ENCODE measurements at places on chromosomes 12 and 14.
A peak's percentile ranks its signal among the peaks of the same experiment; 100 is the strongest.

DNA sequence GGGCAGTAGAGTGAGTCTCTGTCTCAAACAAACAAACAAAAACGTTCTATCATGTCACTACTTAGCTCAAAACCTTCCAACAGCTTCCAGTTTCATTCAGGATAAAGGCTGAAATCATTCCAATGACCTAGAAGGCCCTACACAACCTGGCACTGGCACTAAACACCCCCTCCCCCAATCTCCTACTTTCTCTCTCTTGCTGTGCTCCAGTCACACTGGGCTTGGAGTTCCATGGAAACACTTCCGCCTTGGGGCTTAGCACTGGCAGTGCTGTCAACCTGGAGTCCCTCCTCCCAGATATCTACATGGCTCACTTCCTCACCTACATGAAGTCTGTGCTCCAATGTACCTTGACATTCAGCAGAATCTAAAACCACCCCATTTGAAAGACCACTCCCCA lies 65.0 kb upstream of the SINHCAF start:
- no peak for DNase-seq

DNA sequence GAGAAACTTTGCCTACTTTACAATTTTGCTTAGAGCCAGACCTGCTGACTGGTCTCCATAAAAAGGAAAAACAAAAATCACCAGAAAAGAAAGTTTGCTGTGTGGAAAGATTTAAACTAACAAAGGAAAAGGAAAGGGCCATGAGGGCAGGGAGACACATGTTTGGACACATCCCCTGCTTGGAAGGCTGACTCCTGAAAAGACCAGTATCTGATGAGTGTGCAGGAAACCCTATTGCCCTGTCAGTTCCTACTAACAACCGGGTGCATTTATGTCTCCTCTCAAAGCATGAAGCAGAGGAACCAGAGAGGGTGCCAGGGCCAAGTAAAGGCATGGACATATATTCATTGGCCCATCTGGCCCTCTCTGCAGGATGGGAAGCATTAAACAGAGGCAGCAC lies 7.0 kb upstream of the STAB2 start:
- DNase-seq: no peak

- no peak for DNase-seq
Observed at GRCh38 chr14:102481371-102481770, 28.2 kb downstream of the ANKRD9 start.

DNA sequence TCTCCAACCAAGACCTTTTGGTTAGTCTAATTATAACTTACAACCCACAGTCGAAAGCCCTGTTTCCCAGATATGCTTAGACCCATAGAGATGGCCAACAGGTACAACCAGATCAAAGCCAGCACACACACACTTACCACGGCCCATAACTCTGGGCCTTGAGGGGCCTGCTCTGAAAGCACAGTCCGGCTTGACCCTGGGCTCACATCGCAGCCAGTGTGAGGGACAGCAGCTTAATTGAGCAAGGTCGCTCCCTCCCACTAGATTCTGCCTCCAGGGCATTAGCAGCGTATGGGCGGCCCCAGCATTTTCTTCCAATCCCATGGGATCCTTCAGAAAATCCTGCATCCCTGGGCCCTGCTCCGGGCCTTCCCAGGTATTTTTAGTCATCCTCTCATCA lies 157.4 kb upstream of the FKBP4 start:
- no peak for DNase-seq

DNA sequence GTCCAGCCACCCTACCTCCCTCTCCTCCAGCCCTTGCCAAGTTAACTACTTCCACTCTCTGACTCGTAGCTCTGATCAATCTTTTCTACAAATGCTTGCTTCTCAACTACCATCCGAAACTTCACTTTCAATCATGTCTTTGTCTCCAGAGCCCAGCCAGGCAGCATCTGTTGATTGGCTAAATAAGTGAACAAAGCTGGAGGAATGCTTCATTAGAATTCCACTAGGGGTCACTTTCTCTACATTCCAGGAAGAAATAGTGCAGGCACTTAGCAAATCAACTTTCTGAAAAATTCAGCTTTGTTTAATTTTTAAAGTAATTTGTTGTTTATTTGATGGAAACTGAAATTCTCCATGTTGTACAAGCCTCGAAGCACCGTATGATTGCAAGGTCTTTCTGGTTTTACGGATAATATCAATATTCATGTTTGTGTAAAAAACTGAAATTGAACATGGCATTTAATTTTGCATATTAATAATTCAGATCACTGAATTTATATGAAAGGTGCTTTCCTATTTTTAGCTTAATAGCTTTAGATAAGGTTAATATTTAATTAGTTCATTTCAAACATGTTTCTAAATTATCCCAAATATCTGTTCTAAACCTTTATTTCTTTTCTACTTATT lies 32.4 kb upstream of the HELB start:
- peak; percentile 17 for DNase-seq

- no peak for DNase-seq
Observed at GRCh38 chr12:69007101-69007854, 74.3 kb upstream of the CPM start.

GRCh38 chr14:104140463-104141331 lies 2.3 kb downstream of the KIF26A start:
- no peak for DNase-seq

- DNase-seq: no peak
Observed at GRCh38 chr12:89857652-89858274, 149.1 kb upstream of the ATP2B1 start.

GRCh38 chr12:47946413-47947323 lies 16.7 kb upstream of the TMEM106C start:
- DNase-seq: no peak

GRCh38 chr14:96497087-96497486 lies 5.1 kb upstream of the PAPOLA start:
- DNase-seq: no peak

- no peak for DNase-seq
Observed at GRCh38 chr14:69298131-69299071, 38.4 kb downstream of the GALNT16 start.

DNA sequence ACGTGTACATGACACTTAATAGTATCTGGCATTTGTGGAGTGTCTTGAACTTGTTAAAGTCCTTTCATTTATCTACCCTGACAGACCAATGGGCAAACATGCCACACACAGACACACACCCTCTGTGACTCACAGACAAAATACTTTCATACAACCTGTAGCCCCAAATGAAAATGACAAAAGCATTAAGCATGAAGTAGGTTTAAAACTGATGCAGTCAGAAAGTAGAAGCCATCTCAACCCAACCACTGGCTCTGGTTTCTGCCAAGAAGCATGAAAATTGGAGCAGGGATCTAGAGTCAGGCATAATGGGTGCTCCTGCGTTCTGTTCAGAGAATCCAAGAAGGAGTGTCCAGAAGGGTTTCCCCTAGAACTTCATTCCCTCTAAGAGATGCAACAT lies 23.1 kb upstream of the KRT77 start:
- DNase-seq: no peak

DNA sequence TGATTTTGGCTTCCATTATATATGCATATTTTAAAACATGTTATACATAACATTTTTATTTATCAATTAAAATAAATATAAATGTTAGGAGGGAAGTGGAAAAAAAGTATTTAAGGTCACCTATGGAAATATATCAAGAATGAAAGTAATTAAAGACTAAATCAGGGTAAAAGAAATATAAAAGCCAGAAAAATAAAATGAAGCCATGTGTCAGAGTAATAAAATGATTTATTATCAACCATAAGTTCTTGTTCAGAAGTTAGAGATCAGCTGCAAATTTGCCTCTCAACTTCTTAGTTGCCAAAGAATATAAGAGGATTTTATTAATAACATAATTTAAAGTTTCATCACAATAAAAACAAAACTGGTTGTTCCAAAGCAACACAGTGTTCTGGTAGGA lies 121.9 kb downstream of the ANO6 start:
- DNase-seq: no peak

DNA sequence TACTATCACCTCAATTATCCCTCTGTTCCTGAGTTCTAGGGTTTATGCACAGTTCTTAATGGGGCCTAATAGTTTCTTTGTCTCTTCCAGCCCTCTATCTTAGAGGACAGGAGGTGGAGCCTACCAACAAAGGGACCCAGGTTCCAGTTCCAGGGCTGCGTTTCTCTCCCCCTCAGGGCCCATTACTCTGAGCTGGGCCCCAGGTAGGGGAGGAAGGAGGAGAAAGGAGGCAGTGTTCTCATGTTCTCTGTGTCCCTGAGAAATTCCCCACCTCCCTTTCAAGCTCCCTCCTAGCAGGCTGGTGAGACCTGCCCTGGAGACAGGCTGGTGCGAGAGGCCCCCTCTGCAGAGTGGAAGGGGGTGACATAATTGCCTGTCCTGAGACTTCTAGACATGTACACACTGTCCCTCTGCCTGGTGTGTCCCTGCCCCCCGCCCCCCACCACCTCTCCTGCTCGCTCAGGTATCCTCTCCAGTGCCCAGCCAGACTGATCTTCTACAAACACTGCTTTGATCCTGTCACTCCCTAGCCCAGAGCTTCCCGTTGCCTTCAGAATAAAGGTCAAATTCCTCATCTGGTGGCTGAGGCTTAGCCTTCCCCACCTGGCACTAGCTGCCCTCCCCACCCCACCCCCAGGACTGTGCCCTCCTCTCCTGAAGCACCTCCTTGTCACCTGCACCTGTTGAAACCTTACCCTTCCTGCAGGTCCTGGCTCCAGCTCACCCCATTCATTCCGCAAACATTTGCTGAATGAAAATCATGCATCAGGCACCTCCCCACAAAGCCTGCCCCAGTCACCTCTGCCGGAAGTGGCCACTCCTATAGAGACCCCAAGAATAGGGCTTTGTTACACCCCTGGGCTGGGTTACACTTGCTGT lies 21.1 kb upstream of the KRT8 start:
- no peak for DNase-seq

- DNase-seq: no peak
Observed at GRCh38 chr14:97056086-97056485, 258.9 kb downstream of the VRK1 start.

DNA sequence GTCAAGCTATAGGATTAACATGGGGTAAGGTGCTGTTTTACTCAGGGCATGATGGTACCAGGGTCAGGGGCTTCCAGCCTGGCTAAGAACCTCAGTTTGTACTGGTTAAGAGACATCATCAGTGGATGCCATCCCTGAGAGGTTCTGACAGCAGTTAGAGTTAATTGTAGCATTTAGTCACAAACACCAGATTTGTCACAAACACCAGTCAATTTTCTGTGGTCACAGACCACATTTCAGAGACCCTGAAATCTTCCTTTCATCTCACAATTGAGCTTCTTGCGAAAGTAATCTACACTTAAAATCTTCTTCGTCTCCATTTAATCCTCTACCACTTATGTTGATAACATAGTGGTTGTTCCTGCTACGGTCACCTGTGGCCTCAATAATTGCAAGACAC lies 143.0 kb upstream of the EGLN3 start:
- no peak for DNase-seq

DNA sequence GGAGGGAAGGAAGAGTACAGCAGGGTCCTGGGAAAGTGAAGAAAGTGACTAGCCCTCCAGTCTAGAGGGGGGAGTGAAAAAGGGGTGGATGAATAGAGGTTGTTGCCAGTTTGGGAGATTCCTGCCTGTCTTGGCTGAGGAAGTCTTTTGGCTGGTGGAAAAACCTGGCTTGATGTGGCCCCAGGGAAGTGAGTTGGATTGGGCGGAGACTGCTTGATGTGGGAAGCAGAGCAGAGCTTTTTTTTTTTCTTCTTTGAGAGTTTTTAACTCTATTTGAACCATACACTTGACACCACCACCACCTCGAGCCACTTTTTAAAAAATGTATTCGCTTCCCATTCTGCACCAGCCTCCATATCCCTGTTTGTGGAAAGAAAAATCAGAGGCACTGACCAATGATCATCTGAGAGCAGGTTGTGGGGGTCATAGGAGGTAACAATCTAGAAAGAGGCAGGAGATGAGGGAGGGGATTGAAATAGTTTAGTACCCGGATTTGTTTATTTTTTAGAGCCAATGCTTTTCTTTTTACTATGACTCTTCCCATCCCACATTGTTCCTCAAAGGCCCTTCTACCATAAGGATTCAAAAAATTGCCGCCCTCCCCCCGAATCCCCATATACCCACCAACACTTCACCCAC lies 690 bp upstream of the DTX3 start:
- no peak for DNase-seq

DNA sequence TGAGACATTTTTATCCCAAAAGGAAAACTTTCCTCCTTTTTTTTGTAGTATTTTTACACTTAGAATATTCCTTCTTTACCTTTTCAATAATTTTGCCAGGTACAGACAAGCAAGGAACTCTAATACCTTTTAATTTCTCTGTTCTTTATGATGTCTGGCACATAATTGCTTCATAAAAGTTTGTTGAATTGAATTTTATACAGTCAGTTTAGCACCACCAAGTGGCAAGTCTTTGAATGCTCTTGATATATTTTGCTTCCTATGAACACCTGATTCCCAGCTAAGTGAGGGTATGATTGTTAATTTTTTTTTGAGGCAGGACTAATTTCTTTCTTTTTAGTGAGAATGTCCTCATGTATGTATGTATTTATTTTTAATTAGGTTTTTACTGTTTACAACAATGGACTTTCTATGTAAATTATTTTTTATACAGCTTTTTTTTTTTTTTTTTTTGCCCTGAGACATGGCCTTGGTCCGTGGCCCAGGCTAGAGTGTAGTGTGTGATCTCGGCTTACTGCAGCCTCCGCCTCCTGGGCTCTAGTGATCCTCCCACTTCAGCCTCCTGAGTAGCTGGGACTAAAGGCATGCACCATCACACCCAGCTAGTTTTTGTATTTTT lies 6.9 kb downstream of the TBC1D15 start:
- DNase-seq: no peak

DNA sequence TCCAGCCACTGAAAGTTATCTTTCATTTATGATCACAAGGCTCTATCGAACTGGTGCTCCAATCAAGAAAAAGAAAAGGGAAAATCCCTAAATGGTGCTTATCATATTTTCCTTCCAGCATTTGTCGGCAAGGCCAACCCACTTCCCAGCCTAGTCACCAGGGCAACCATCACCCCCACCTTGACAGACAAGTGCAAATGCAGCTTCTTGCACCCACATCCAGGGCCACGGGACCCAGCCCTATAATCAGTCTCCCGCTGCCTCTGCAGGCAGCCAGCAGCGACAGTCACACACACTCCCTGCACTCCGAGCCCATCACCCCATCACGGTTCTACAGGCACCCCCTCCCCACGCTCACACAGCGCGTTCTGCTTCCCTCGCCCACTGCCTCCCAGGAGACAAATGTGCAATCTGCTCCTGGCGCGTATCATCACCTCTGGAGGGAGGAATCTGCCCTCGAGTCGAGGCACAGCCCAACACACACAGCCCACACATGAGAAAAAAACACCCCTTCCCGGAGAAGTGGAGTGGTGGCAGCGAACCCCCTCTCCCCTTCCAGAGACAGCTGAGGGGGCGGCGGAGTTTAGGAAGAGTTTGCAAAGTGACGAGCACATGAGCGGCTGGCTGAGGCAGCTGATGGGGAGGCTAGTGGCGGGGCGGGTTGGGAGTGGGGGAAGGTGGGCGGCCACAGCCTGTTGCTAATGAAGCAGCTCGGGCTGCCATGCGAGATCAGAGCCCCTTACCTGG lies 9.3 kb upstream of the PPP4R4 start:
- no peak for DNase-seq
